ENCODE measurements at places on chromosomes 11 and 22. TPM values are rescaled to one million over a fixed set of nuclear protein-coding genes. Genes with fewer than 3 reads are reported as not detected.

DNA sequence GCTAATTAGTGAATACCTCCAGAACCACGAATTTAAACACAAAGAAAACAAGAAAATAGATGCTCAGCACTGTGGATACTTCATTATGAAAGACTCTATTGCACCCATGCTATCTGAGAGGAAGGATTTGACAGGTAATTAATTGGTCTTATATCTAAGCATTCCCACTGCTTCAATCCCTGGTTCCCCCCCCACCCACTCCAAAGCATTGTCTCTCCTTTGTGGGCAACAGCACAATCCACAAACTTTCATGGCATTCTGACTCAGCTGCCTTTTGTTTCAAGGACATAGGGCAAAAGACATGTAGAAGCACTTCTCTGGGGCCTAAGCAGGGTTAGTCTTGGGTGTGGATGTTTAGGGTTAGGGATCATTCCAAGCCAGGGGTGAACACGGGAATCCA, 551.4 kb downstream of the BUD13 start:
- no peak for DNase-seq

GRCh38 chr11:8059571-8060011, 21.4 kb upstream of the TUB start:
- DNase-seq: no peak

DNA sequence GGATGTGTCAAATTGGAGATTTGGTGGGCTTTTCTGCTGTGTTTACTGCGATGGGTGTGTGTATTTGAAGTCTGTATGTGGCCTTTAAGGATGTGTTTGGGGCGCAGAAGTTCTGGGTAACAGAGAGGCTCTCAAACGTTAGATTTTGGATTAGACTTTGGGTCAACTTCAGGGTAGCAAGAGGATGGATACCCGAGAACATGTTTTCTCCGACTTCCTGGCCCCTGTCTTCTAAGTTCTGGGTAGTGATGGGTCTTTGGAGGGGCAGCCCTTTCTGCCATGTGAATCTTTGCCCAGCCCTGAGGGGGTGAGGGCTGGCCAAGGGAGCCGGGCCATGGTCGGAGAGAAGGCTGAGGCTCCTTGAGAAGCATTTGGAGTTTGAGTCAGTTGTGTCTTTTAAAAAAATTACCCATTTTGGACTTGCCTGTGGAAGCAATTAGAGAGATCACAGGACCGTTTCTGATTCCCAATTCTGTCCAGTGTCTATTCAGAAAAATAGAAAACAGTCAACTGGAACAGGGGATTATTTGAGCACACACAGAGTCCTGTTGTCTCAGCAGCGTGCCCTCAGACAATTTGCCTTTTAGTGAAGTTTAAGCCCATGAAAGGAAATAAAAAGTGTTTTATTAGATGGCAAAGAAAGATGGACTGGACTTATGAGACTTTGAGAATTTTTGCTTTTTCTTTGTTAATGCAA, 114.4 kb downstream of the PTPRJ start:
- no peak for DNase-seq

DNA sequence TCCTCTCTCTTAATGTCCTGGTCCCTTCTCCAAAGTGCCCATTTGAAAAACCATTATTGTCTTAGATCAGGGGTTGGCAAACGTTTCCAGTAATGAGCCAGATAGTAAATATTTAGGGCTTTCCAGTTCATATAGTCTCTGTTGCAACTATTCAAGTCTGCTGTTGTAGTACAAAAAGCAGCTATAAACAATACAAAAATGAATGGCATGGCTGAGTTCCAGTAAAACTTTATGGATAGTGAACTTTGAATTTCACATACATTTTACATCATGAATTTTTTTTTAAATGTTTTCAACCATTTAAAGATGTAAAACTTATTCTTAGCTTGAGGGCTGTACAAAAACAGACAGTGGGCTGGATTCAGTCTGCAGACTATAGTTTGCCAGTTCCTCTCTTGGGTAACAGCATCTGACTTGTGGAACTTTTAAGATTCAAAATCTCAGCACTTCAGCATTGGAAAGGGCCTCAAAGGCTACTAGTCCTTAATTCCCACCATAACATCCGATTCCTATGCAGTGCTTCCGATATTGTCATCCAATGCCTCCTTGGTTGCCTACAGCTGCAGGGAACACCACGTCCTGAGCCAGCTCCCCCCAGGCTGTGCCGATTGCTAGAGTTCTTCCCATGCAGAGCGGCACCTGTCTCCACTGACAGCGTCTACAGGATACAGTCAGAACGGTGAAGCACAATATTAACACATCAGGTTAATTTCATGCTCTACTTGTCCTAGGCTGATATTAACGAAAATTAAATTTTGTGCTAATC, 65.6 kb upstream of the E2F8 start:
- no peak for DNase-seq

GRCh38 chr11:119431523-119431922, 8.6 kb upstream of the THY1 start:
- no peak for DNase-seq

DNA sequence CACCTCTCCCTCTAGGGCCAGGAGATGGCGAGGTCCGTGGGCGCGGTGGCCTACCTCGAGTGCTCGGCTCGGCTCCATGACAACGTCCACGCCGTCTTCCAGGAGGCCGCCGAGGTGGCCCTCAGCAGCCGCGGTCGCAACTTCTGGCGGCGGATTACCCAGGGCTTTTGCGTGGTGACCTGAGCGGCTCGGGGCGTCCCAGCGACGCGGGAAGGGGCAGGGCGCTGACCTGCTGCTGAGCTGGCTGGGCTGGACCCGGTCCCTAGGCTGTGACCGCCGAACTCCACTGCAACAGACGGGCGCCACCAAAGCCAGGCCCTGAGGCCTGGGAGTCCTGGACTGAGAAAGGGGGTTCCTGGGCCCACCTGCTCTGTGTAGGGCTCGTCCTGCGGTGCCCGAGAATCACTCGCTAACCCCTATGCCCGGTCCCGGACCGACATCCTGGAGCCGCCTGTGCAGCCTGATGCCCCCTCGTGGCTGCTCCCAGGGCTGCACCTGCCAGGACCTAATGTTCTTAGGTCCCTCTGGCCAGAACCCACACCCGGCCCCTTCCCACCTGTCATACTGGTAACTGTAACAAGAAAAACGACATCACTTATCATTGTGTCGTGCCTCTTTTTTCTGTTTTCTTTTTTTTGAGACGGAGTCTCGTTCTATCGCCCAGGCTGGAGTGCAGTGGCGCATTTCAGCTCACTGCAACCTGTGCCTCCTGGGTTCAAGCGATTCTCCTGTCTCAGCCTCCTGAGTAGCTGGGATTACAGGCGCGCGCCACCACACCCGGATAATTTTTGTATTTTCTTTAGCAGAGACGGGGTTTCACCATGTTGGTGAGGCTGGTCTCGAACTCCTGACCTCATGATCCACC, 15.0 kb downstream of the RHOD start:
- no peak for DNase-seq

DNA sequence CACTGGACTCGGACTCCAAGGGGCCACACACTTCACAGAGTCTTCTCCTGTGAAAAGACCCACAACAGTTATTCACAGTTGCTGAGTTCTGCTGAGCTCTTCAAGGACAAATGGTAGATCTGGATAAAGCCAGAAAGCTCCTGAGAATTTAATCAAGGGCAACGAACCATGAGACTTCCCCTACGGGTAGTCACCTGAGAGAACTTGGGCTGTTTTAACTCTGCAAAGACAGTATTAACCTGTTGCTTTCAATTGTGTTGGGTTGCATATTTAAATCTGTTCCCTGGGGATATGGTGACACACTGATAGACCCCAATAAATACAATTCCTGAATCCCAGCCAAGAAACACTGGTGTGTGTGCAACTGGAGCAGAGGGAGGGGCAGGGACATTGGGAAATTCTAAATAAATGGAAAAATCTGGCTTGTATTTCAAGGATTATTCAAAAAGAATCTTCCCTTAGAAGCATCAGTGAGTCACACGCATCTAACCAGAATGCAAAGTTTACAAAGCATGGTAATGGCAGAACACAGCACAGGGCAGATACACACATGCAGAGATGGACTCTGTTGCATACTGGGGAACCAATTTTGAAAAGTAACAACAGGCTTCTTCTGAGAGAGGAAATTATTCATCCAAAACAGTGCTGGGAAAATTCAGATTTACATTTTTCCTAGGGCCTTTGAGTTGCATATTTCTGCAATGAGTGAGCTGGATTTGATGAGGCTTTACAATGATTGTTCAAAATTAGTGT, 4.0 kb downstream of the KCNJ1 start:
- no peak for DNase-seq

- DNase-seq: no peak
Observed at GRCh38 chr11:30451167-30451566, 128.3 kb downstream of the ARL14EP start.

DNA sequence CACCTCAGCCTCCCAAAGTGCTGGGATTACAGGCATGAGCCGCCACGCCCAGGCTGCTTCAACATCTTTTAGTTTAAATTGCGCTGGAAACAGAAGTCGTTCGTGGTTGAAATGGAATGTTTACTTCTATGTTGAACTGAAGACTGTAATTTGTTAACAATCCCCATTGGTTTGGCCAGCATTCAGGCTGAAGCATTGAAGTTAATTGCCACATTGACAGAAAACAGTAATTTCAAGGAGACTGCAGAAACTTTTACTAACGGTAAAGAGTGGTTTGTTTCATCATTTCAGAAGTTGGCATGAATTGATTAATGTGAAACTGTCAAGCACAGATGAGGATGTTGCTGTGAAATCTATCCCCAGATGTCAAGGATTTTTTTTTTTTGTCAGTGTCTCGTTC, 14.2 kb downstream of the AP5B1 start:
- DNase-seq: peak; percentile 59

DNA sequence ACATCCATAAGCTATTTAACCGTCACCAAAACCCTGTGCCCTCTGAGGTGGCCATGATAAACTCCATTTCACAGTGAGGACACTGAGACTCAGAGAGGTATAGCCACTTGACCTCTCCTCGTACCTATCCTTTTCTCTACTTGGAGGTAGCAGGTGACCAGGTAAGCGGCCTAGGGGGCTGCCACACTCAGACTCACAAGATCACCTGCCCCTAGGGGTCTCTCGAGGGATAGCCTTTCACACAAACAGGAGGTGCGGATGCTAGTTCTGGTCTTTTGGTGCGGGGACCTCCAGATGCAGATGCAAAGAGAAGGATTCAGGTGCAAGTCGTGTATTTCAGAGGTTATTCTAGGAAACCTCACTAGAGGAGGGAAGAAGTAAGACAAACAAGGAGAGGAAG, 14.6 kb downstream of the MS4A18 start:
- DNase-seq: no peak

GRCh38 chr11:117519590-117519989, 191.9 kb downstream of the CEP164 start:
- no peak for DNase-seq

- DNase-seq: no peak
Observed at GRCh38 chr11:96388891-96389719, 607 bp downstream of the CCDC82 start.

DNA sequence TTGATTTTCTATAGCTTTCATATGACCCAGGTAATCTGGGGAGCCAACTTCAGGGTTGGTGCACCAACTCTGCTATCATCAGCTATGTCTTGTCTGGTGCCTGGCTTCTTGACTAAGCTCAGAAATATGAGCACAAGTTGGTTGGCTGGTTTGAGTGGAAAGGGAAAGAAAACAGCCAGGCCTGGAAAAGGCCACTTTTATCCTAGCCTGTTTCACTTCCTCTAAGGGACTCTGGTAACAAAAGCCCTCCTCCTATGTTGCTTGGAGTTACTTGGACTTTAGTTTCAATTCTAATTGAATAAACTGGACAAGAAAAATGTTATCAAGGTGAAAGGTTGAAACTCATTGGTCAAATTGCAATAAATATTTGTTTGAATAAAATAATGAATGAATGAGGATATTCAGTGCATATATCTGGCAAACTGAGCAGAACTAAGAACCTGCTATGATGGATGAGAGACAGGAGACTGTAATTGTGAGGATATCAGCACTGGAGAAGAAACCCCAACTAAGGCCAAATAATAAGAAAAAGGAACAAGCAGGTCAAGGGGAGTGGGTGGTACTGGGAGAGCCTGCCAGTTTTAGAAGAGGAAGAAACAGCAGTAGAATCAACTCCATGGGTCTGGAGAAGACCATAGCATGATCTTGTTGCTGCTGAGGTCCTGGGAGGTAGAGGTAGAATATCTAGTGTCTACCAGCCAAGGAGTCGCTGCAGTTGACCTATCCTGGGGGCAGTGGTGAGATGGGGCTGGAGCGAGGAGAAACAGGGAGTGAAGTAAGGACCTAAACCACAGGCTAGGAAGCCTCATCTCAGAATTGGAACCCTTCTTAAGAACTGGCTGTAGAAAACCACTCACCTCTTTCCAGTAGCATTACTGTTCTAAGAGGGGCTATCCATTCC, 8.2 kb downstream of the ROBO4 start:
- DNase-seq: no peak

DNA sequence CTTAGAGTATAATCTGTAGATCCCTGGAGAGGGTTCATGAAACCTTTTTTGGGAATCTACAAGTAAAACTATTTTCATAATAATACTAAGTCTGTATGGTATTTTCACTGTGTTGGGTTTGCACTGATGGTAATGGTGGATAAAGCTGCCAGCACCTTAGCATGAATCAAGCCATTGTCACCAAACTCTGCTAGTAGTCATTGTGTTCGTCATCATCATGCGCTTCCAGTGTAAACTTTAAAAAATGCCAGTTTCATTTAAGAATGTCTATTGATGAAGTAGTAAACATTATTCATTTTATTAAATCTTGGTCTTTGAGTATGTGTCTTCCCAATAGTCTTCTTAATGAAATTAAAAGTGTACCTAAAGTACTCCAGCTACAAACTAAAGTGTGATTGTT, 15.0 kb downstream of the ALKBH3 start:
- DNase-seq: no peak

DNA sequence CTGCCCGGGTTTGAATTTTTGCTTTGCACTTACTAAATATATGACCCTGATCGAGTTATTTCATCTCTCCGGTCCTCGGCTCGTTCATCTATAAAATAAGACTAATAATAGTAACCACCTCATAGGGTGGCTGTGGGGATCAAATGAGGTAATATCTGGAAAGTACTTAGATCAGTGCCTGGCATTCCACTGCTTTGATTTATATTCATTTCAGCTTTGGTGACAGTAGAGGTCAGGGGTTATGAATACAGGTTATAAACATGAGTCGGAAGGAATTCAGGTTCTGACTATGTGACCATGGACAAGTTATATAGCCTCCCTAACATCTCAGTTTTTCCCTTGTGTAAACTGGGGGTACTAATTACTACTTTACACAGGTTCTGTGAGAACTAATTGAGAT, 2.9 kb upstream of the TEAD1 start:
- no peak for DNase-seq

The C22orf31 gene
- not detected for total RNA-seq

The NECTIN1 gene
- 5.3 TPM for total RNA-seq

The MPEG1 gene
- total RNA-seq: not detected

The RIMBP3B gene
- 1.3 TPM for total RNA-seq

The CDCA5 gene
- 42.5 TPM for total RNA-seq

The PKP3 gene
- total RNA-seq: 24.1 TPM

The TMEM191B gene
- total RNA-seq: not detected

The MS4A3 gene
- total RNA-seq: not detected

The SPTBN2 gene
- 25.8 TPM for total RNA-seq

The DCUN1D5 gene
- 222 TPM for total RNA-seq

The DBX1 gene
- not detected for total RNA-seq

The RNF26 gene
- total RNA-seq: 23.3 TPM

The INPPL1 gene
- total RNA-seq: 51.8 TPM
